ENCODE measurements at places on chromosomes 16 and 17.

GRCh38 chr16:3518292-3518985, 17.6 kb downstream of the CLUAP1 start:
- DNase-seq, result no peak

DNA sequence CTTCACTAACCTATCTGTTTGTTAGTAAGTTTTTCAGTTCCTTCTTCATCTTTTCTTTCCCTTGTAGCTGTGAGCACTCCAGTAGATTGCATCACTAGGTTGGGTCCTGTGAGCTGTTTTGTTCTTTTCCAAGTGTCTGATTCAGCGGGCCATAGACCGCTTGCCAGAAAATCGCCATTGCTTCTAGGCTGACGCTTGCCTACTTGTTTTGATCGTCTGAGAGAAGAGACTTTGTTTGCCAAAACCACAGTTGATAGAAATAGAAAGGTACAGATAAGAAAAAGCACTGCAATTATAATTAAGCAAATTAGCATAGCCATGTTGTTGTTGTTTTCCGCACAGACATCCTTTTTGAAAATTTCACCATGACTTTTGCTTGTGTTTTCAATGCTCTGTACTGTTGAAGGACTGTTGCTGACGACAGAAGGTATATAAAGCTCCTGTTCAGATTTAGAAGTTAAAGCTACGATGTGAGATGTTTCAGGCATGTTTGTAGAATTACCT, 3.1 kb downstream of the EVI2A start:
- DNase-seq, result peak; percentile 59

DNA sequence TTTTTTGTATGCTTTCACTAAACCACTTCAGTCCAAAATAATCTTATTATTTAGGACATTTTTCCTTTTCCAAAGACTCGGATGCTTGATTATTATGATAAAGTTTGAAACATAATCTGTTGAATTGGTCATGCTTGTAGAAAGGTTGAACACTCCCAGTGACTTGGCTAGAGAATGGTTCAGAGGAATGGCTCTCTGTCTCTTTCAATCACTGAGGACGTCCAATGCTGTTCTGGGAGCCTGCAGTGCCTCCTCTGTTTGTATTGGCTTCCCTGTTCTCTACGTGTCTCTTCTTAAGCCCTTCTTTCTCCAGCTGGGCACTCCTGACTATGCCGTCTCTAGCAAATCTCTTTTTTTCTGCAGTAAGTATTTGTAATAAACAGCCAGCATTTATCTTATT, 369.0 kb upstream of the DYNLRB2 start:
- DNase-seq, result no peak

DNA sequence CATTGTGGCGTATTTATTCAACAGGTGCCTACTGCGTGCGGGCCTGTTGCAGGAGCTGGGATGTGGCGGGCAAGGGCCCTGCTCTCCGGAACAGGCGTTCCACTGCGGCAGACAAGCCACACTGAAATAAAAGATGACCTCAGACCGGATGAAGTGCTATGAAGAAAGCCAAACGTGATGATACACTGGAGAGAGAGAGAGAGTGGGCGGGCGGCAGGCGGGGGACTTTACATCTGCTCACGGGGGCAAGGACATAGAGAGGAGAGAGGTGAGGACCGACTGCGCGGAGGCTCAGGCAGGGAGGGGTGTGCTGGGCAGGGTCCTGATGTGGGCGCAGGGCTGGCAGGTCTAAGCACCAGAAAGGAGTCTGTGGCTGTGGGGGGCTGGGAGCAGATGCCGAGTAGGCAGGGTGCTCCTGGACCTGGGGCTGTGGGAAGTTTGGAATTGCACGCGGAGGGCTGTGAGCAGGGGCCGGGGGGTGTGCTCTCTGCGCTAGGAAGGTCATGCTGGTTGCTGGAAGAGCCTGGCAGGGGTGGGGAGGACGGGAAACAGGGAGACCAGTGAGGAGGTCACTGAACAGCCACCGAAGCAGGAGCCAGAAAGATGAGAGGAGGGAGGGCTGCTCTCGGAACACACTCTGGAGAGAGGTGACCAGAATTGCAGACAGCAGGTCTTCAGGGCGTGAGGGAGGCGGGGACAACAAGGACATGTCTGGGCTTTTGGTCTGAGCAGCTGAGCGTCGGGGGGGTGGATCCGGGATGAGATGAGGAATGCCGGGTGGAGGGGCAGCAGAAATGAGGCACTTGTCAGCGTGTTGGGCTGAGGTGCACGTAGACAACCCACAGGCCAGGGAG, 9.9 kb downstream of the MXRA7 start:
- no peak for DNase-seq

GRCh38 chr17:32909787-32910369, 18.1 kb upstream of the TMEM98 start:
- DNase-seq, result no peak

- no peak for DNase-seq
Observed at GRCh38 chr17:31318851-31319661, 2.4 kb downstream of the EVI2A start.

- DNase-seq, result no peak
Observed at GRCh38 chr16:2028620-2029220, 2.0 kb downstream of the NHERF2 start.

GRCh38 chr16:75754141-75754540, 27.9 kb upstream of the CPHXL start:
- DNase-seq, result no peak

GRCh38 chr16:50797456-50797855, 55.6 kb downstream of the CYLD start:
- no peak for DNase-seq

DNA sequence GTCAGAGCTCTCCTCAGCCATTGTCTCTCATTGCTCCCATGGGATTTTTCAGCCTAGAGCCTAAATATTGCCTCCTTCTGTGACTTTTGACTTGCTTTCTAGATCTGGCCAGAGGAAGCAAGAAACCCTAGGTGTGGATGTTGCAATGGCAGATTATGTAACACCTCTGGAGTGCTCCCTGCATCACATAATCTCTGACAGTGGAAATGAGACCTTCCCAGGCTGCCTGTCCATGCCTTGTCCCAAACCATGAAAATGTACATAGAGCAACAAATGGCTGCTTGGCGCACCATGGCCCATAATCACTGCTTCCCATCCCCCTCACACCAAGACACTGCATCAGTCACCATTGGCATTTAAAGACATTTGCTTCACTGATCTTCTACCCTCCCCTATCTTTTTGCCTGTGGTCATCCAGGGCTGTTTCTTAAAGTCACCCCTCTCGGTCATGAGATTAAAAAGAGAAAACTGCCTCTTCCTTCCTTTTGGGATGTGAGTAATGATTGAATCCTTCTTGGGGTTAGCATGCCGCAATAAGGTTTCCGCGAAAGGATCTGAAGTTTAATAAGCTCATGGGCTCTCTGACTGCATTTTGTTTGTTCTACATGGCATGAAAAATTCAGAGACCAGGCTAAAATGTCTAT, 34.2 kb upstream of the CCL2 start:
- no peak for DNase-seq

- no peak for DNase-seq
Observed at GRCh38 chr16:4071686-4072561, 44.3 kb downstream of the ADCY9 start.

- DNase-seq, result no peak
Observed at GRCh38 chr17:56284482-56284881, 131.2 kb downstream of the ANKFN1 start.

DNA sequence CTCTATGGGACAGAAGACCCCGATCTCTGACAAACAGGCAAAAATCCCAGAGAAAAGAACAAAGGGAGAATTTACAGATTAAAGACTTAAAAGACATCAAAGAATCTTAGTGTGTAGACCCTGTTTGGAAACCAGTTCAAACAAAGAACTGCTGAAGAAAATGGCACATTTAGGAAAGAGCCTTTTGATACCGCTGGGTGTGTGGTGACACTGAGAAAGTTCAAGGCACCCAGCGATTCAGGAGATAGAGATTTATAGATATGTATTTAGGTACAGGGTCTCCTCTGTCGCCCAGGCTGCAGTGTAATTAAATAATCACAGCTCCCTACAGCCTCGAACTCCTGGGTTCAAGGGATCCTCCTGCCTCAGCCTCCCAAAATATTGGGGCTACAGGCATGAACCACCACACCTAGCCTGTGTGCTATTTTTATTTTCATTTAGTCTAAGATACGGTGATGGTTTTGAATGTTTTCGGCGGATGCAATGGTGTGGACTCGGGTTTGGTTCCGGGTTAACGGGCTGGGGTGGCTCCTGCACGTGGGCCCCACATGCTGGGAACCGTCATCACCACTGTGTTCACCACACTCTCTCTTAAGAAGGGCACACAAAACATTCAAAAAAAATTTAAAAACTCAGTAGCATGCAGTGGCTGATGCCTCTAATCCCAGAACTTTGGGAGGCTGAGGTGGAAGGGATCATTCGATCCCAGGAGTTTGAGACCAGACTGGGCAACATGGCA, 114.0 kb downstream of the ZNF778 start:
- DNase-seq, result no peak

Measured in cerebellar nuclear complex (tissue), 1 donor.